ENCODE measurements at places on chromosomes 12 and 14.

DNA sequence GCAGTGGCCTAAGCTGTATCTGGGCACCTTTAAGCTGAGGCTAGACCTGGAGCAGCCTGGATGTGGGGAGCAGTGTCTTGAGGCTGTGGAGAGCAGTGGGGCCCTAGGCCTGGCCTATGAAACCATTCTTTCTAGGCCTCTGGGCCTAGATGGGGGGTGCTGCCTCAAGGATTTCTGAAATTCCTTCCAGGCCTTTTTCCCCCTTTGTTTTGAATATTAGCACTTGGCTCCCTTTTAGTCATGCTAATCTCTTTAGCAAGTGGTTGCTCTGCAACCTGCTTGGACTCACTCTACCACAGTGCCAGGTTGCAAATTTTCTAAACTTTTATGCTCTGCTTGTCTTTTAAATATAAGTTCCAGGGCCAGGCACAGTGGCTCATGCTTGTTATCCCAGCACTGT is 41.6 kb upstream of the RFX4 start:
- no peak overlapping the region for H3K27ac ChIP-seq
- H3K4me1 ChIP-seq = no peaks in the 10 kb centered on the region
- no peak for DNase-seq
- H3K36me3 ChIP-seq = no peaks in the 10 kb centered on the region
- no peak overlapping the region for H3K4me3 ChIP-seq
- no peaks in the 10 kb centered on the region for H3K27me3 ChIP-seq

- no peak for DNase-seq
- H3K27me3 ChIP-seq = no peaks in the 10 kb centered on the region
- peaks cover under 1% of the 10 kb centered on the region for H3K4me1 ChIP-seq
- peaks cover 11% of the 10 kb centered on the region for H3K36me3 ChIP-seq
- H3K4me3 ChIP-seq = no peak overlapping the region
Measured at GRCh38 chr12:50119387-50119786, 7.4 kb downstream of the COX14 start.

GRCh38 chr12:113087193-113087592 is 30.7 kb downstream of the DTX1 start:
- H3K27me3 ChIP-seq = no peaks in the 10 kb centered on the region
- no peak for DNase-seq
- no peak overlapping the region for H3K27ac ChIP-seq
- no peaks in the 10 kb centered on the region for H3K4me1 ChIP-seq
- no peaks in the 10 kb centered on the region for H3K36me3 ChIP-seq

- H3K4me1 ChIP-seq = peaks cover 10% of the 10 kb centered on the region
- no peak for DNase-seq
- H3K4me3 ChIP-seq = no peak overlapping the region
- no peaks in the 10 kb centered on the region for H3K27me3 ChIP-seq
- peaks cover 10% of the 10 kb centered on the region for H3K36me3 ChIP-seq
Measured at GRCh38 chr14:101972126-101972866, 7.9 kb downstream of the DYNC1H1 start.

GRCh38 chr12:57242691-57243454 is 8.1 kb downstream of the STAC3 start:
- peaks cover 11% of the 10 kb centered on the region for H3K27me3 ChIP-seq
- no peaks in the 10 kb centered on the region for H3K36me3 ChIP-seq
- peak; percentile 74 for DNase-seq
- H3K4me1 ChIP-seq = peaks cover 19% of the 10 kb centered on the region

GRCh38 chr14:95769976-95770375 is 56.1 kb upstream of the TCL1A start:
- H3K36me3 ChIP-seq = no peaks in the 10 kb centered on the region
- H3K27me3 ChIP-seq = peaks cover 7% of the 10 kb centered on the region
- DNase-seq = no peak

DNA sequence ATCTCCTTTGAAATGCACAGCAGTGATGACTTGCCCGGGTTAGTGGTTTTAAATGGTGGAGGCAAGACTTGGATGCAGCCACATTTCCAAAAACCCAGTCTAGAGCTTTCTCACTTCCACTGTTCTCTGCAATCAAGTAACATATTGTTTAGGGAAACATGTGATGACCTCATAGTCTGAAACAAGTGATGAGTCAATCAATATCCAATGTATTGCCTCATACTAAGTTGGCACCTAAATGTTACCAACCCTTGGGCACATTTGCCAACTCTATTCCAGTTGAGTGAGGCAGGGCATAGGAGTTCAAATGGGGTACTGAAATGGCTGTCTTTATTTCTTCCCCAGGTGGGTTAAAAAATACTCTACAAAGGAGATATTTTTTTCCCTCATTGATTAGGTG is 1105.4 kb downstream of the VRK1 start:
- H3K27ac ChIP-seq = no peak overlapping the region
- DNase-seq = no peak
- H3K36me3 ChIP-seq = no peaks in the 10 kb centered on the region
- no peak overlapping the region for H3K4me3 ChIP-seq

DNA sequence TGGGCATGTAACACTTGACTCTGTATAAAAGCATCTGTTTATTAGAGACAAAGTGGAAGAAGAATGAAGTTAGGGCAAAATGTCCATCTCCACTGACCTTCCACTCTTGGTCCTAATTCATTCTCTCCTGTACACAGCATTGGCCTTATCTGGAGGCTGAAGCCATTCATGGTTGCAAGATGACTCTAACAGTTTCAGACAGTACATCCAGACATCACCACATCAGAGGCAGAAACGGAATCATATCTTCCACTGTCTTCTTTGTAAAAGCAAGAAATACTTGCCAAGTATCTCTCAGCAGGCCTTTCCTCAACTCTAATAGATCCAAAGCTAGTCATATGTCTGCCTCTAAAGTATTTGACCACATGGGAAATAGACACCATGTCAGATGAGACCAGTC is 41.1 kb downstream of the PTHLH start:
- H3K4me1 ChIP-seq = no peaks in the 10 kb centered on the region
- no peaks in the 10 kb centered on the region for H3K36me3 ChIP-seq
- no peak overlapping the region for H3K27ac ChIP-seq
- DNase-seq = no peak
- no peak overlapping the region for H3K4me3 ChIP-seq

DNA sequence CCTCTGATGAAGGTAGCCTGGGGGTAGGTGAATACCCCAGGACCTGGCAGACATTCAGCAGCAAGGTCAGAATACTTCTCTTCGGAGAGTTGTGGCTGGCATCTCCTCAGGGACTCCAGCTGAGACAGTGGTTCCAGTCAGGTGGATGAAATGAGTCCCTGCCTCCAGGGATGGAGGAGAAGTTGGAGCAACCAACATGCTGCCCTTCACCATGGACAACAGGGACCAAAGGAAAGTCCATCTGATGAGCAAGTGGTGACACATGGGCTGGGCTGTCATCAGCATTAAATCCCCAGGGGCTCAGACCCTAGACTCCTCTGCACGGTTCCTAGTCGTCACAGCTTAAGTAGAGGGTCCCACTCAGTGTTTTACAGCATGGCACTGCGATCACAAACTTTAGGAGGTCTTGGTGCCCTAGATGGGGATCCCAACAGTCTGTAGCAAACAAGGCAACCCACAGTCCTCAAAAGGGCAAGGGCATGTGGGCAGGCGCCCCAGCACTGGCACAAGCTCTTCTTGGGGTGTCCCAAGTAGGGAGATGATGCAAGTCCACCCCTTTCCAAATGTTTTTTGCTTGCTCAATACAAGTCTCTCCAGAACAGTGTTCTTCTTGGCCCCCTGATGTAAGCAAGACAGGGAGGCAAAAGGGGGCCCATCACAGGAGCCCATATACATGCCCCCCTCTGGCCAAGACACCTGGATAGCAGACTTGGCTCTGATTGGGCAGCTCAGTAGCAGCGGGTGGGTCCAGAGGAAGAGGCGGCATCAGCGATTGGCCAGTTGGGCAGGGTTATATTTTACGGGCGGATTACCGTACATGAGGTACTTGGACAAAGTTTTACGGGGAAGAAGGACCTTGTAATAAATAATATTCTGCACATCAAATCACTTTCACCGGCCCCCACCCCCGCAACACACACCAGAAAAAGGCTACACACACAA is 10.8 kb upstream of the CDH24 start:
- H3K4me1 ChIP-seq = peaks cover 16% of the 10 kb centered on the region
- DNase-seq = no peak
- peaks cover 43% of the 10 kb centered on the region for H3K36me3 ChIP-seq
- H3K27me3 ChIP-seq = no peaks in the 10 kb centered on the region
- no peak overlapping the region for H3K27ac ChIP-seq
- H3K4me3 ChIP-seq = no peak overlapping the region

DNA sequence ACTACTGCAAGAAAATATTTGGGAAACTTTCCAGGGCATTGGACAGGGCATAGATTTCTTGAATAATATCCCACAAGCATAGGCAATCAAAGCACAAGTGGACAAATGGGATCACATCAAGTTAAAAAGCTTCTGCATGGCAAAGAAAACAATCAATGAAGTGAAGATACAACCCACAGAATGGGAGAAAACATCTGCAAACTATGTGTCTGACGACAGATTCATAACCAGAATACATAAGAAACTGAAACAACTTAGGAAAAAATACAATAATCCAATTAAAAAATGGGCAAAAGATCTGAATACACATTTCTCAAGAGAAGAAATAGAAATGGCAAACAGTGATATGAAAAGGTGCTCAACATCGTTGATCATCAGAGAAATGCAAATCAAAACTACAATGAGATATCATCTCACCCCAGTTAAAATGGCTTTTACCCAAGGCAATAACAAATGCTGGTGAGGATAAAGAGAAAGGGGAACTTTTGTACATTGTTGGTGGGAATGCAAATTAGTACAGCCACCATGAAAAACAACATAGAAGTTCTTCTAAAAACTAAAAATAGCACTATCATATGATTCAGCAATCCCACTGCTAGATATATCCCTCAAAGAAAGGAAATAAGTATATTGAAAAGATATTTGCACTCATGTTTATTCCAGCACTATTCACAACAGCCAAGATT is 33.8 kb upstream of the ATP2B1 start:
- H3K36me3 ChIP-seq = no peaks in the 10 kb centered on the region
- no peaks in the 10 kb centered on the region for H3K27me3 ChIP-seq
- no peak overlapping the region for H3K27ac ChIP-seq
- DNase-seq = no peak

- no peaks in the 10 kb centered on the region for H3K27me3 ChIP-seq
- peaks cover 3% of the 10 kb centered on the region for H3K4me1 ChIP-seq
- DNase-seq = no peak
- peak overlapping the region; percentile 84 for H3K4me3 ChIP-seq
- H3K27ac ChIP-seq = no peak overlapping the region
Measured at GRCh38 chr14:67514203-67514607, 18.9 kb upstream of the PLEKHH1 start.

- peaks cover 4% of the 10 kb centered on the region for H3K4me1 ChIP-seq
- H3K4me3 ChIP-seq = no peak overlapping the region
- H3K27ac ChIP-seq = no peak overlapping the region
- no peaks in the 10 kb centered on the region for H3K36me3 ChIP-seq
Measured at GRCh38 chr14:74973003-74973653, 17.7 kb upstream of the PGF start.

DNA sequence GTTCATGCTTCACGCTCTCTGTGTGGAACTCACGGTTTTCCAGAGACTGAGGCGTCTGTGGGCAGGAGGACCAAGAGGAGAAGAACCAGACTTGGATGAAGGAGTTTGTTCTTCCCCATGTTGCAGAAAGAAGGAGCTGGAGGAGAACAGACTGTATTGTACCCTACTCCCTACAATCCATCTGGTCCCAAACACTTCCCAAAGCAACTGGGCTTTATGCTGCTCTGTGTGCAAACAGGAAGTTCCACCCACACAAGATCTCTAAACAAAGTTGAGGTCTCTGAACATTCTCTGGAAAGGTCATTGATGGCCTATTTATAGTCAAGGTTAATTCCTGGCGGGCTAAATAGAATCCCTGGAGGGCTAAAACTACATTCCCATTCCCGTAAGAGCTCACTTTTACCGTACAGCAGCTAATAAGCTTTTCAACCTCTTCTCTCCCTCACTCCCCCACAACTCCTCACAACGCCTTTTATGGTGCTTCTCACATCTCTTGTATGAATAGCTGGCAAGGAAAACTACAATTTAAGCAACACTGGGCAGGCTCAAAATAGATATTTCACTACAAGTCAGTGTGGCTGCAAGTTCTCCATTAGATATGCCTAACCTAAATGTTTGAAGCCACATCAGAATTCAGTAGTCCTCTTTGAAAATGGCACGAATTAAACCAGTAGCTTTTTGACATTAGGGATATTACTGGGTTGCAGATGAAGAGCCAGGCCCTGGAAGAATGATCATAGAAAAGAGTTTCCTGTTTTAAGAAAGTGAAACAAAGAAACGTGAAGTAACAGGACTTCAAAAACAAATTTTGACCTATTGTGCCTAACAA is at the start of gene A2M:
Gene A2M (minus strand): TSS at position 189 of the 829 bp plus-strand sequence. CDS start 70 bp downstream, at position 119.
- H3K4me3 ChIP-seq = peak within 1 kb of the TSS; percentile 72
- H3K4me1 ChIP-seq = peaks cover 9% of the 10 kb centered on the region

- DNase-seq = no peak
- peaks cover 30% of the 10 kb centered on the region for H3K4me1 ChIP-seq
- H3K27ac ChIP-seq = no peak overlapping the region
- no peaks in the 10 kb centered on the region for H3K27me3 ChIP-seq
Measured at GRCh38 chr12:57817261-57817989, 1.1 kb downstream of the AVIL start.

DNA sequence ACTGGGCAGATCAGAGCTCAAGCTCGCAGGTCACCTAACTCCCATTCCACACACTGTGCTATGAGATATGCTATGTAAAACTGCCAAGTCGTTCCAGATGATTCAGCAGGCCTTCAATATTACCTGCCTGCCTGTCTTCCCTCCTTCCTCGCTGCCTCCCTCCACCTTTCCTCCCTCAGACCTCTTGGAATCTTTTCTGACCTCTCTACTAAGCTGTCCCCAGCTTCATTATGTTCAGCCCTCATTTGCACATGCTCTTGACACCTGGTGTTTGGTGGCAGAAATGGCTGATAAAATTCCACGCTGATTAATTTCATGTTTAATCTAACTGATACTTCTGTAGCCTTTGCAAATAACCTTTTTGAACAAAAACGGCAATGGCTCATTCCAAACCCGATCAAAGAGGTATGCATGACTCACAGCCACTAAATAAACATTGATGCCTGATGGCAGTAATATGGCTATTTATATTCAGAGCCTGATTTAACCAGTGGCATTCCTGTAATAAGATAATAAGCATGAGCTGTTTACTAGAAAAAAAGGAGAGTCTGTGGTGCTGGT is 130.8 kb upstream of the EGLN3 start:
- H3K36me3 ChIP-seq = no peaks in the 10 kb centered on the region
- H3K27me3 ChIP-seq = no peaks in the 10 kb centered on the region
- no peak for DNase-seq
- H3K27ac ChIP-seq = no peak overlapping the region
- no peaks in the 10 kb centered on the region for H3K4me1 ChIP-seq
- H3K4me3 ChIP-seq = no peak overlapping the region
